ENCODE measurements at places on chromosomes 3 and 15.
A peak's percentile ranks its signal among the peaks of the same experiment; 100 is the strongest.

DNA sequence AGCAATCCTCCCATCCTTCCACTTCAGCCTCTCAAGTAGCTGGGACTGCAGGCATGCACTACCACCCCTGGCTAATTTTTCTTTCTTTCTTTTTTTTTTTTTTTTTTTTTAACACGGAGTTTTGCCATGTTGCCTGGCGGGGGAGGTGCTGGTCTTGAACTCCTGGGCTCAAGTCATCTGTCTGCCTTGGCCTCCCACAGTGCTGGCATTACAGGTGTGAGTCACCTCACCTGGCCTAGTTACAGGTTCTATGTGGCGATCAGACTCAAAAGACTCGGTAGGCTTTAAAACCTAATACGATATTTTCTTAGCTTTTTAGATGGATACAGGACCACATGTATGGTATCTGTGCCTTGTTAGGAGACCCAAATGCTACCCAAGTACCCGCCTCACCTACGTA, 14.0 kb upstream of the SLC25A26 start:
- no peak overlapping the region for H3K4me3 ChIP-seq
- no peak for DNase-seq
- no peak overlapping the region for H3K27ac ChIP-seq

GRCh38 chr15:98597666-98598065, 50.7 kb upstream of the IGF1R start:
- no peaks in the 10 kb centered on the region for H3K27me3 ChIP-seq
- no peak overlapping the region for H3K4me3 ChIP-seq
- no peak for DNase-seq
- H3K36me3 ChIP-seq: no peaks in the 10 kb centered on the region

- no peak overlapping the region for H3K27ac ChIP-seq
- H3K36me3 ChIP-seq: no peaks in the 10 kb centered on the region
- DNase-seq: no peak
- H3K4me1 ChIP-seq: no peaks in the 10 kb centered on the region
- no peak overlapping the region for H3K4me3 ChIP-seq
- H3K27me3 ChIP-seq: no peaks in the 10 kb centered on the region
These were observed 289.6 kb upstream of the C2CD4B start for GRCh38 chr15:62454567-62455172.

DNA sequence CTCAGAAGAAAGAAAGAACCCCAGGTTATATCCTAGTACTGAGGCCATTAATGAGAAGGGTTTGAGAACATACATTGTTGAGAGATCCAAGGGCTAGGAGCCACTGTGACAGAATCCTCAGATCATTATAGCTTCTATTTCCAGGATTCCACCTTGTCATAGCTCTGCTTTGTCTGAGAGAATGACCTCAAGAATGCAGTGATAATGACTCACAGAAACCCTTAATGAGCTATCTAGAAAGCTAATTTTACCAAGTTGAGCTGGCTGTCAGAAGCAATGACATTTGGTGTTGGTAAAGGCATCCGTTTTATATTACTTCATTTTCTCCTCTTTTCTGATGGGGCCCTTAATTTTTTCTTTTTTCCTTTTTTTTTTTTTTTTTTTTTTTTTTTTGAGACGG, 10.9 kb downstream of the TRIP4 start:
- no peaks in the 10 kb centered on the region for H3K4me1 ChIP-seq
- no peak for DNase-seq
- no peak overlapping the region for H3K27ac ChIP-seq
- no peaks in the 10 kb centered on the region for H3K27me3 ChIP-seq
- peaks cover 40% of the 10 kb centered on the region for H3K36me3 ChIP-seq
- no peak overlapping the region for H3K4me3 ChIP-seq

- no peak overlapping the region for H3K4me3 ChIP-seq
- H3K36me3 ChIP-seq: no peaks in the 10 kb centered on the region
- no peaks in the 10 kb centered on the region for H3K27me3 ChIP-seq
- DNase-seq: no peak
- peaks cover 8% of the 10 kb centered on the region for H3K4me1 ChIP-seq
These were observed 121.9 kb downstream of the CHST2 start for GRCh38 chr3:143241481-143241951.

DNA sequence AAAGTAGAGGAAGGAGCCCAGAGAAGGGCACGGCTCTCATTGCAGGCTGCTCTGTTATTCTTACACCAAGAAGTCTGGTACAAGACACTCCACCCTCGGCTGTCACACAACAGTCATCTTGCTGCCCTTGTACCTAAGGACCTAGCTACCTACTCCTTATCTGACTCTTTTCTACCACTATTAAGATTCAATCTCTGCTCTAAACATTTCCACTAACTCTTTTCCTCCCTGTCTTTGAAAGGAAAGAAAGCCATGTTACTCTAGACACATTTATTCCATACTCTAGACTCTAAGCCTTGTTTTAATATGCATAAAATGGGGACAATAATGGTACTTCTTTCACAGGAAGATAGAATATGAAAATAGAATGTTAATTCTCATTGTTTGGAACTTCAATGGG, 73.3 kb upstream of the C3orf49 start:
- no peak for DNase-seq
- H3K27me3 ChIP-seq: peaks cover 4% of the 10 kb centered on the region
- no peaks in the 10 kb centered on the region for H3K36me3 ChIP-seq
- H3K4me3 ChIP-seq: no peak overlapping the region
- no peaks in the 10 kb centered on the region for H3K4me1 ChIP-seq
- no peak overlapping the region for H3K27ac ChIP-seq

- DNase-seq: no peak
- H3K4me1 ChIP-seq: no peaks in the 10 kb centered on the region
- no peak overlapping the region for H3K4me3 ChIP-seq
- peaks cover 2% of the 10 kb centered on the region for H3K27me3 ChIP-seq
- no peak overlapping the region for H3K27ac ChIP-seq
These were observed 221.6 kb downstream of the TBC1D2B start for GRCh38 chr15:77855871-77856270.

DNA sequence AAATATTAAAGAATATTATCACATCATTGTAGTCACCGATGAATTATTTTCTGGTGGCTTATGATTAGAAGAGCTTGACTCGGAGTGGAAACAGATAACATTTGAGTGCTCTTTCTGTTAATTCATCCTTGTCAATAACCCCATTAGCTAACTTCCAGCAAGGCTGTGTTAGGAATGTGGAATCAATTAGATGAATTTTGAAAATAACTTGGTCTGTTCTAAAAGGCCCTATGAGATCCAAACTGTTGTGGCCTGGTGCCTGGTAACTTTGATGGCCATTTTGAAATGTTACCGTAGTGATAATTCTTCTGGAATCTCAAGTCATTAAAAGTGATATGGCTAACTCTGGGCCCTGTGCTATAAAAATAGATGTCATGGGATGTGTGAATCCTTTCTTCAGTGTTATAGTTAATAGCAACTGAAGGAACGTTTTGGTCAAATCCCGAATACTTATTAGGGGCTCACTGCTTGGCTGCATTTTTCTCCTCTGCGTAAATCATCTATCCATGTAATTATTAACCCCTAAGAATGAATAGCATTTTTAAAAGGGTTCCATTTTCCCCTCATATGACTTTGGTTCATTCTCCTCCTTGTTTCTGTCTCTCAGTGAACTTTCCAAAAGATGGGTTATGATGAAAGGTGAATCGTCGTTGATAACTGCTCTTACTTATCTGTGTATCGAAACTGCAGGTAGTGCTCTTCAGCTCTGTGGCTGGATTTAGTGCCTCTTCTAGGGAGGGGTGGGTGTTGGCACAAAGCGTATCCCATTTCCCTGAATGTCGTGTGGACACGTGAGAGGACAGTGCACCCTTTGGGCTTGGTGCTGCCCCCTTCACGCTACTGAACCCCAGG, 82.7 kb downstream of the IGF1R start:
- H3K27ac ChIP-seq: no peak overlapping the region
- DNase-seq: peak; percentile 10
- H3K27me3 ChIP-seq: no peaks in the 10 kb centered on the region
- peaks cover 45% of the 10 kb centered on the region for H3K4me1 ChIP-seq
- H3K4me3 ChIP-seq: no peak overlapping the region

DNA sequence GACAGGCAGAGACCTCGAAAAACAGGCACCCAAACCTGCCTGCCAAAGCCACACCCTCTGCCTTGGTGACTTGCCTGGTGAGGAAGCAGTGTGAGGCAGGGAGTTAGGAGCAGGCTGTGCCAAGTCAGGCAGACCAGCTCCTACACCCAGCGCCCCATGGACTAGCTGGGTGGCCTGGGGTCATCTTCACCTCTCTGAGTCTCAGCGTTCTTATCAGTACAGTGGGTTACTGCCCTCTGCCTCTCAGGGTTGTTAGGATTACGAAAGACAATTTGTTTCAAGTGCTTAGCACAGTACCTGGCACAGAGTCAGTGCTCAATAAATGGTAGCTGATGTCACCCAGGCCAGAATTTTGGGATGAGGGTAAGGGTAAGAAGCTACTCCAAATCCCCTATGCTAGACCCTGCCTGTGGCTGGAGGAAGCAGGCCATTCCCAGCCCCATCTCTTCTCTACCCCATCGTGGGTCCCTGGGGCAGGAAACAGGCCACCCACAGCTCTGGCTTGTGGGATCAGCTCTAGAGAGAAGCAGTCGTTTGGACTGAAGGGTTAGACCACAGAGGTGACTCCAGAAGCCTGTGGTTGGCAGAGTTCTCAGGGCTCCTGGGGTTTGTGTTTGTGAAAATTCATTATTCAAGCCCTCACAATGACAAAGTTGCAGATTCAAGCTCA, 10.1 kb downstream of the SLC51B start:
- peaks cover 2% of the 10 kb centered on the region for H3K4me1 ChIP-seq
- H3K27ac ChIP-seq: no peak overlapping the region
- H3K27me3 ChIP-seq: no peaks in the 10 kb centered on the region
- no peaks in the 10 kb centered on the region for H3K36me3 ChIP-seq

DNA sequence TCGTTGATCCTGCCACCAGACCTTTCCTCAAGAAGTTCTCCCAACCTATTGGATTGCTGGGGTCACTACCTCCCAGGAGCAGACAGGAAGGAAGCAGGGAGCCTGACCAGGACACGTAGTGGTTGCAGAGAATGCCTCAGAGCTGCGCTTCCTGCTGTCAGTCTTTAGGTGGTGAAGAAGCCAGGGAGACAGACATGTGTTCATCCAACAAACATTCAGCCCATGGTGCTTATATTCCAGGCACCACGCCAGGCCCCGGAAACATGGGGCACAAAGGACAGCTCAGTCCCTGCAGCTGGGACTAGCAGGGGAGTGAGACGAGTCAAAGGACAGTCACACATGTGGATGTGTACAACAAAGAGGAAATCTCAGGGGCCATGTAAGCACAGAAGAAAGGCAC, 26.0 kb upstream of the CORO2B start:
- H3K27ac ChIP-seq: no peak overlapping the region
- H3K27me3 ChIP-seq: peaks cover 47% of the 10 kb centered on the region
- DNase-seq: no peak
- no peaks in the 10 kb centered on the region for H3K36me3 ChIP-seq

- no peak overlapping the region for H3K27ac ChIP-seq
- no peak overlapping the region for H3K4me3 ChIP-seq
- DNase-seq: no peak
- peaks cover 34% of the 10 kb centered on the region for H3K4me1 ChIP-seq
These were observed 32.0 kb downstream of the ATG7 start for GRCh38 chr3:11304175-11304574.

DNA sequence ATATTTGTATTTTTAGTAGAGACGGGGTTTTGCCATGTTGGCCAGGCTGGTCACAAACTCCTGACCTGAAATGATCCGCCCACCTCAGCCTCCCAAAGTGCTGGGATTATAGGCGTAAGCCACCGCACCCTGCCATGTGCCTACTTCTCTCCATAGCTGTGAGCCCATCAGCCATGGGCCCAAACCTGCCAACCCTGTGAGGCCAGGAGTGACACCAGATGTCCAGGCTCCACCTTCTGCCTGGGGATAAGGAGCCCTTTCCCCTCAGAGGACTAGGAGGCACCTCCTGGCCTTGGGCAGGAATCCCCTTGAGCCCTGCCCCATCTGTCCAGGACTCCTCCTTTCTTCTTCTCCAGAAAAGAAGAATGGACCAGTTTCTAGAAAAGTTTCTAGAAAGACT, 14.2 kb upstream of the RFT1 start:
- no peak overlapping the region for H3K4me3 ChIP-seq
- H3K4me1 ChIP-seq: no peaks in the 10 kb centered on the region
- DNase-seq: no peak
- no peaks in the 10 kb centered on the region for H3K27me3 ChIP-seq

DNA sequence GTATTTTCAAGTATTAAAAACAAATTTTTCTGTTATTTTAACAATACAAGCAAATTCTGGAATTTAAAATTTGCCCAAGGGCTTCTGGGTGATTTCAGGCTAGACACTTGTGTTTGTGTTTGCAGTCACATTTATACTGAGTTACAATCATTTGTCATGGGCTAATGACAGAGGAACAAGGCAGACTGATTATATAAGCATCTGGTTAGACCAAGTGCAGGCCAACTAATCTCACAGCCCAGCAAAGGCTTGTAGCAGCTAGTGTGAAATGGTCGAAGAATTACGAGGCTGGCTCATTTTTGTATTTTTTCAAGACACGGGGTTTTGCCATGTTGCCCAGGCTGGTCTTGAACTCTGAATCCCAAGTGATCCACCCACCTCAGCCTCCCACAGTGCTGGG, 52.1 kb downstream of the CMTM8 start:
- no peaks in the 10 kb centered on the region for H3K36me3 ChIP-seq
- H3K4me3 ChIP-seq: no peak overlapping the region
- no peaks in the 10 kb centered on the region for H3K27me3 ChIP-seq
- peaks cover 25% of the 10 kb centered on the region for H3K4me1 ChIP-seq
- no peak overlapping the region for H3K27ac ChIP-seq

DNA sequence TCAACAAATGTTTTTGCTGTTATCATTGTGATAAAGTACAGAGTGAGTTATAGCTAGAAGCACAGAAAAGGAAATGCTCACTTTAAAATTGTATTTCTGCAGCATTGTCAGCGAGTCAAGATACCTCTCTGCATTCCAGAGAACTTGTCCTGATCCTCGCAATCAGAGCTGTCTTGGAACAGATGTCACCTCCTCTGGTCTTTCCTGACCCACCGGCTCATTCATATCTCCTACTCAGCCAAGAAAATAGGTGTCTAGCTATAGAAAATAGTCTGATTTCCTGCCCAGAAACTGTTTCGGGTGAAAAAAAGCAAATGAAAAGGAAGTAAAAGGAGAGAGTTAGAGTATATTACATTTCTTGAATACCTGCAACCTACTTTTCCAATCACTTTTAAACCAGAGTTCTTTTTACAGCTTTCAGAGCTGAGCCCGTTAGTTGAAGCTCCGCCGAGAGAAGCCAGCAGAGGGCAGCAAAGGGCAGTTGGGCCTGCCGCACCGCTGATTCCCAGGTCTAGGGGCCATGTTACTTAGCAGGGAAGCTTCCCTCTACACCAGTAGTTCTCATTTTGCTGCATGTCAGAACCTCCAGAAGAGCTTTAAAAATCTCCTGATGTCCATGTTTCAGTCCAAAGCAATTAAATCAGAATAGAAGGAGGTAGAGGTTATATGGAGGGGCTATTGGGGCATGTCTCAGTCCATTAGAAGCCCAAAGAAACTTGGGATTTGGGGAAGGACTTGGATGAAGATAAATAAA, 185.7 kb upstream of the THRB start:
- DNase-seq: peak; percentile 79
- no peaks in the 10 kb centered on the region for H3K36me3 ChIP-seq
- H3K27ac ChIP-seq: no peak overlapping the region
- H3K4me3 ChIP-seq: no peak overlapping the region
- H3K4me1 ChIP-seq: peaks cover 10% of the 10 kb centered on the region
- peaks cover 60% of the 10 kb centered on the region for H3K27me3 ChIP-seq

- no peak overlapping the region for H3K27ac ChIP-seq
- no peak overlapping the region for H3K4me3 ChIP-seq
- H3K27me3 ChIP-seq: no peaks in the 10 kb centered on the region
These were observed 25.5 kb upstream of the ZNF710 start for GRCh38 chr15:89975482-89976245.

GRCh38 chr15:60086681-60087429, 82.7 kb downstream of the FOXB1 start:
- no peak overlapping the region for H3K4me3 ChIP-seq
- H3K27ac ChIP-seq: no peak overlapping the region
- H3K4me1 ChIP-seq: no peaks in the 10 kb centered on the region
- H3K36me3 ChIP-seq: no peaks in the 10 kb centered on the region
- no peak for DNase-seq
- peaks cover 12% of the 10 kb centered on the region for H3K27me3 ChIP-seq
